ENCODE measurements at places on chromosomes 3 and 15.

- no peak for DNase-seq
Measured at GRCh38 chr15:87547470-87548181, 708.9 kb downstream of the NTRK3 start.

GRCh38 chr3:23440416-23441294, 237.5 kb downstream of the UBE2E2 start:
- no peak for DNase-seq

DNA sequence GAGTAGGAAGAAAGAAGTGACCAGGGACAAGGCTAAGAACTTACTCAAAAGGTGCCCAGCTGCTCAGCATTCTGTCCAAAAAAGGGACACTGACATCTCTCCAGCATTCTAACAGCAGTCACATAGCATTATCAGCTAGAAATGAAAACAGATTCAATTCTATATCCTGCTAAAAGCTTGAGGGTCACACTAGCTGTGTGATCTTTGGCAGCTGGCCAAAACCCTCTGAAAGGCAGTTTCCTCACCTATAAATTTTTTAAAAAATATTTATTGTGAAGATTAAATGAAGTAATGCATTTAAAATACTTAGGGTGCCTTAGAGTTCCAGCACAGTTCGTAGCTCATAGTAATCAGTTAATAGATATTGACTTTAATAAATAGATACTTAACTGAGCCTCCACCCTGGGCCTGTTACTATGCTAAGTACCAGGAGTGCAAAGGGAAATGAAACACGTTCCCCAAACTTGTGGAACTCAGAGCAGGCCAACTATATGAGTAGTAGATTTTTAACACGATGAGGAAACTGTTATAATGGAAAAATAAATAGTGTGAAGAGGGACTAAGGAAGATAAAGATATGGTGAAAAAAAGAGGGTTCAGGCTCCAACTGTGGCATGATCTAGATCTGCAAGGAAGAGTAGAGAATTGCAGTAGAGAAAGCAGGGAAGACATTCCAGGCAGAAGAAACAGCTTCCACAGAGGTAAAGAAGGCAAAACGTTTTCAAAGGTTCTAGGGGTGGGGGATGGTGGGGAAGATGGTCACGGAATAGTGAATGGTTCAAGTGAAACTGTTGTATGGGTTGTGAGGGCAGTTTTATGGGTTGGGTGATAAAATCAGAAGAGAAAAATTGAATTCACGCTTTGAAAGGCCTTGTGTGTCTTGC, 11.4 kb downstream of the CD86 start:
- DNase-seq, result no peak

GRCh38 chr3:104750581-104750980, 616.1 kb upstream of the ALCAM start:
- DNase-seq, result no peak

DNA sequence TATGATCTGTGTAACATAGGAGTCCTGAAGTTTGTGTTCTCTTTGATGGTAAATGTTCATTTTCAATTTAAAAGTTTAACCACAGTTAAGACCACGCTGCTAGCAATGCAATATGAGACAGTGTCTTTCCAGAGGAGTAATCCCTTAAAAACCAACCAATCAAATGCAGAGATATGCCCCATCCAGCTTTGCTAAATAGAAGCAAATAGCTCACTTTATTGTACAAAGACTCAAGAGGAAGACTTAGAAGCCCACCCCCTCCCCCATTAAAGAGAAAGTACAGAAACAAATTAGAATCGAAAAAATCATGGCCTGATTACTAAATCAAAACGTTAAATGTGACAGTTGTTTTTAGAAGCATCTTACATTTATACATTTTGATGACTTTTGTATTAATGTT, 2.1 kb upstream of the ANP32A start:
- DNase-seq, result no peak

DNA sequence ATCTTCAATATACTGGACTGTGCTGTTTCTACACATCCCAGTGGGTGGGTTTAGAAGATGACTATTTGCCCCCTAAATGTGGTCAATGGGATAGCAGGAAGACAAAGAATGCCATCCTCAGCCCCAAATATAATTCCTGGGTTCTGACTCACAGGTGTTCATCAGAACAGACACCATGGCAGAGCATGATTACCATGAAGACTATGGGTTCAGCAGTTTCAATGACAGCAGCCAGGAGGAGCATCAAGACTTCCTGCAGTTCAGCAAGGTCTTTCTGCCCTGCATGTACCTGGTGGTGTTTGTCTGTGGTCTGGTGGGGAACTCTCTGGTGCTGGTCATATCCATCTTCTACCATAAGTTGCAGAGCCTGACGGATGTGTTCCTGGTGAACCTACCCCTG, 3.0 kb downstream of the CXCR6 start:
- no peak for DNase-seq

DNA sequence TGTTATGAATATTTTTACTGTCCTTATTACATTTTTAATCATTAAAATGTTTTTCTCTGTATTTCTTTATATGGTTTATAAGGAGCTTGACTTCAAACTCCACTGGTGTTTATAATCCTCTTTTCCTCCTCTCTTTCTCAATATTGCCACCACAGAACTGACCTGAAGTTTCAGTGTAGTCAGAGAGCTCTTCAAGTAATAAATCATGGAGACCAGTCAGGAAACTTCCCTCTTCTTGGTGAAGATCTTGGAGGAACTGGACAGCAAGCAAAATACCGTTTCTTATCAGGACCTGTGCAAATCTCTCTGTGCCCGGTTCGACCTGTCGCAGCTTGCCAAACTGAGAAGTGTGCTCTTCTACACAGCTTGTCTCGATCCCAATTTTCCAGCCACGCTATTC, 23.8 kb downstream of the MINAR1 start:
- no peak for DNase-seq

DNA sequence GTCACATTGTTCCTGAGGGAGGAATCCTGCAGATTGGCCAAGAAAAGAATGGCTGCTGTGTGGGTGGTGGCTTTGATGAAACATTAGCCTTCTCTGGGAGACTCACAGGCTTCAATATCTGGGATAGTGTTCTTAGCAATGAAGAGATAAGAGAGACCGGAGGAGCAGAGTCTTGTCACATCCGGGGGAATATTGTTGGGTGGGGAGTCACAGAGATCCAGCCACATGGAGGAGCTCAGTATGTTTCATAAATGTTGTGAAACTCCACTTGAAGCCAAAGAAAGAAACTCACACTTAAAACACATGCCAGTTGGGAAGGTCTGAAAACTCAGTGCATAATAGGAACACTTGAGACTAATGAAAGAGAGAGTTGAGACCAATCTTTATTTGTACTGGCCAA, 6.1 kb downstream of the PTX3 start:
- no peak for DNase-seq

GRCh38 chr15:89899295-89899945, 5.6 kb upstream of the AP3S2 start:
- no peak for DNase-seq

DNA sequence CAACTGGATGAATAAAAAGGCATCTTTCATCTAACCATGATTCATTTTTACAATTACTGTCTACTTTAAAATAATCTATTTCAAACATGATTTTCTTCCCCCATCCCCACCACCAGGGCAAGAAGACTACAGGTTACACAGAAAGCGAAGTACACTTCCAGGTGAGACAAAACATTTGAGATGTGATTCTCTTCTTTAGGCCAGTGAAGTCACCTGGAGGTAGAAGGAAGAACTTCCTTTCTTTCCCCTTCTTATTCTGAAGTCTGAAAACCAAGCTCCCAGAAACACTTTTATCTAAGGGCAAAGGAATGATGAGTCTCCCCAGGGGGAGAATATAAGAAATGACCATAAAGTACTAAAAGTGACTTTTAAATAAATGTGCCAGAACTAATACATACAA, 36.7 kb downstream of the SHQ1 start:
- DNase-seq, result no peak

DNA sequence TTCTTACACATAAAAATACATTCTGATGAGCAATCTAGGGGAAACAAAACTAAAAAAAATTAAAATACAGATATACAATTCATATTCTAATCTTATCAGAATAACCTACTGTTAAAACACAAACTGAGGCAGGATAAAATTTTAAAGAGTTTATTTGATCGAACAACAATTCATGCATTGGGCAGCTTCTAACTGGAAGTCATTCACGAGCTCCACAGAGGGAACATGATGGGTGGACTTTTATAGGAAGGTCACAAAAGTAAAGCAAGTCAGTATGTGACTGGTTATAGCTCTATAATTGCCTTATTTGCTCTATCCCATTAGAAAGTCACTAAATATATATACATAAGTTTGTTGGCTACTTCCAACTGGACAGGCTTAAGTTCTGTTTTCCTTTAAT, 1057.5 kb upstream of the CFAP20DC start:
- DNase-seq, result no peak

DNA sequence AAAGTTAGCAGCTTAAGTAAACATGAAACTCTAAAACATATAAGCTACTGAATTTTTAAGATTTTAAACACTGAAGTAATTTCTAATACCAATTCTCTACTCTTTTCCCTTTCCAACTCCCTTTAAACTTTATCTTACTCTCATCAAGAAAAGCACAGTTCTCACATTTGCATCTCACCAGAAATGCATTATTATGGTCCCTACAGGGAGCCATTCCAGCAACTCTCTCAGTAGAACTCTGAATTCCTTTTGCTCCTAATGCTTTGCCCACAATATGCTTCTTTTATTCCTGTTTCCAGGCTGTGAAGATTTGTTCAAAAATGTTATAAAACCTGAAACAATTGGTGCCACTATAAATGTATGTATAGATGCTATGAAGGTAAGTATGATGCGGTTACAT, 83.4 kb downstream of the TFDP2 start:
- no peak for DNase-seq

DNA sequence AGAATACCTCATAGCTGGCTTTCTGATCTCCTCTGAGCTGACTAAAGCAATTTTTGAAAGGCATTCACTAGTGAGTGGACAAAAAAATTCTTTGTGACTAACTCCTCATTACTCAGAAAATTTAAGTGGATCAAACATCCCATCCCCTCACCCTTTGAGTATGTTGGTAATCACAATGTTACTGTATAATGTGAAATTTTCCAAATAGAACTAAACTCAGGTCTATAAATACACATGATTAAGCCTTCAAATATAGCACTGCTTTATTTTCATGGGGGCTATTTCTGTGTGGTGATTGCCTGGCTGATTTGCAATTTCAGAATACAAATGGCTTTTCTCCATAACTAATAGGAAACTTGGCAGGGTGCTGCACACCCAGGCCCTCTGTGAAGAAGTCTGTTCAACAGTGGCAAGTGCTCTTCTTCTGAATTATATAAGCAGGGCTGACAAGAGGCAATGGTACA, 45.9 kb upstream of the ACTC1 start:
- no peak for DNase-seq

DNA sequence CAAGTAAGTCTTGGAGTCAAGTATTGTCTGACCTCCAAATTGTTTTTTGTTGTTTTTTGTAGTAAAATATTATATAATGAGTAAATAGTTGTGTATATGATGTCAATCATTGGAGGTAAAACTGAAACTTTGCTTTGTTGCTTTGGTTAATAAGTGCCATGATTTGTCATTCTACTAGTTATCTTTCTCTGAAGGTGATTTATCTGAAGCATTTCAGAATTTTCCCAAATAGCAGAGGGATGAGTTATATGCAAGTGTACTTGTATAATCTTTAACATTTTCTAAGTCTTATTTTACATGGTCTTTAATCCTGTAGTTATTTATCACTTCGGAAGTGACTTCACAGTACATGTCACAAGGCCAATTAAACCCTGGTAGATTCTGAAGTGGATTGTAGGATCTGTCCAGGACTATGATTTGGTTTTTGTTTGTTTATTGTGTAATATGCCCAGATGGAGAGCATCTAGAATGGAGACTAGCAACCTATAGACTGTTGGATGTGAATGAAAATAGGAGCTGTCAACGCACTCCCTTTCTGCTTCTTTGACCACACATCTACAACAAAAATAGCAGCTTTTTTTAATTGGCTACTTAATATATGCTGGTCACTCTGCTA, 93.1 kb upstream of the SAMMSON start:
- no peak for DNase-seq

DNA sequence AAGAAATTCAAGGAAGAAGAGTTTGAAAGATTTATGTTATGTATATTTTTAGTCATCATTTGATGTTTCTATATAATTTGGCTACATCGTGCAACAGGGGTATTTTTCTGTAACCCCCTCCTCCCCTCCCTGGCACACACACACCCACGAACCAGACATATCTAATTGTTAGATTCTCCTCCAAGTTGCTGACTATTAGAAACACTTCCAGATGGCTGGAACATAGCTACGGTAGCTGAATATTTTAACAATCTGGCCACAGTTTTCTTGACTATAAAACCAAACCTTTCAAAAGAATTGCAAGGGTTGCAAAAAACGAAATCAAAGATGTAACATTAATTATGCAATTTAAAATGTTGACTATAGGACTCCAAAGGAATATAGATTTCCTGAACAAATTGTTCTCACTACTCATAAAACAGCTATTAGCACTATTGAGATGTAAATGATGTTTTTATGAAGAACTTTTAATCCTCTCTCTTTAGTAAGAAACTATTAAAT, 154.4 kb downstream of the CHL1 start:
- DNase-seq, result no peak

- DNase-seq, result no peak
Measured at GRCh38 chr3:136979684-136980083, 21.9 kb downstream of the IL20RB start.

DNA sequence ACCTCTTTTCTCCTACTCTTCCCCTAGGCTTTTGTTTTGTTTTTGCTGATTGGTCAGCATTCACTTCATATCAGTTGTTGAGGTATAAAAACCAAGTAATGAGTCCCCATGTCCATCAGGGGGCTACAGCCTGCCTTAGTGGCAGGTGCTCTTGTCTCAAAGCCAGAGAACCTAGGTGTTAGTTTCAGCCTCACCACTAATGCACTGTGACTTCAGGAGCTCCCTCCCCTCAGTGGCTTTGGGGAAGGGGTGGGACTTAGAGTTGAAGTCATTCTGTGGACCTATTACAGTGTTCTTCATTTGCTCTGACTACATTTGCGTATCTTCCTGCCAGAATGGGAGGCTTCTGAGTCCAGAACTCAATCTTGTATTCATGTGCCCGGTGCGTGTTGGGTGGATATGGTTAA, 41.6 kb downstream of the NR2C2 start:
- no peak for DNase-seq

GRCh38 chr15:59290295-59291212, 82.1 kb downstream of the MYO1E start:
- DNase-seq, result no peak

- no peak for DNase-seq
Measured at GRCh38 chr3:135650309-135650708, 315.2 kb upstream of the PPP2R3A start.

DNA sequence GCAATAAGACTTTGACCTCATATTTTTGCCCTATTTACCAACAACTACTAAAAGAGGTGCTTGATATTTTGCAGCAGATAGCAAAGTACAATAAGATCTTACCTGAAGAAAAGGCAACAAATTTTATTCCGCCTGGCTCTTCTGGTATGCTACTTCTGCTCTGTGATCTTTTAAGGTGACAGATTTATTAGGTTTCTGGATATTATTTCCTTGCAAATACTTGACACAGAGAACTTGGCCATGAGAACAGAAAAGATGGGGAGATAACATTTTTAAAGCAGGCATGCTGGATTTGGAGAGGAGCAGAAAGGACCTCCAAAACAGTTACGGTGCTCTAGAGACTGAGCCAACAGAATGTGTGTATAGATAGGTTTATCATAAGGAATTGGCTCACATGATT, 86.7 kb upstream of the RNF7 start:
- DNase-seq, result no peak
